ENCODE measurements at places on chromosomes 7 and 10. TPM values are rescaled to one million over a fixed set of nuclear protein-coding genes. Genes with fewer than 3 reads are reported as not detected.
A peak's percentile ranks its signal among the peaks of the same experiment; 100 is the strongest.

The TUBB8 gene
- 0.43 TPM for polyA plus RNA-seq

The MYL7 gene
- polyA plus RNA-seq = 4.5 TPM

The SLC16A9 gene
- polyA plus RNA-seq = 26.6 TPM

The EBF3 gene
- 166 TPM for polyA plus RNA-seq

The ARHGEF35 gene
- polyA plus RNA-seq = 0.89 TPM

The MRLN gene
- polyA plus RNA-seq = 2.8 TPM

The CLDN12 gene
- 32.0 TPM for polyA plus RNA-seq

The ZNF804B gene
- 0.96 TPM for polyA plus RNA-seq

The CDC14C gene
- 0.86 TPM for polyA plus RNA-seq

The FKBP6 gene
- polyA plus RNA-seq = 0.17 TPM

The COL1A2 gene
- 1,054 TPM for polyA plus RNA-seq

The GRB10 gene
- polyA plus RNA-seq = 49.7 TPM

The COL13A1 gene
- polyA plus RNA-seq = 17.6 TPM

The EN2 gene
- polyA plus RNA-seq = 0.22 TPM

The LIPJ gene
- polyA plus RNA-seq = 0.73 TPM

GRCh38 chr10:122140941-122141623 lies 130.0 kb upstream of the BTBD16 start:
- no peak for DNase-seq

DNA sequence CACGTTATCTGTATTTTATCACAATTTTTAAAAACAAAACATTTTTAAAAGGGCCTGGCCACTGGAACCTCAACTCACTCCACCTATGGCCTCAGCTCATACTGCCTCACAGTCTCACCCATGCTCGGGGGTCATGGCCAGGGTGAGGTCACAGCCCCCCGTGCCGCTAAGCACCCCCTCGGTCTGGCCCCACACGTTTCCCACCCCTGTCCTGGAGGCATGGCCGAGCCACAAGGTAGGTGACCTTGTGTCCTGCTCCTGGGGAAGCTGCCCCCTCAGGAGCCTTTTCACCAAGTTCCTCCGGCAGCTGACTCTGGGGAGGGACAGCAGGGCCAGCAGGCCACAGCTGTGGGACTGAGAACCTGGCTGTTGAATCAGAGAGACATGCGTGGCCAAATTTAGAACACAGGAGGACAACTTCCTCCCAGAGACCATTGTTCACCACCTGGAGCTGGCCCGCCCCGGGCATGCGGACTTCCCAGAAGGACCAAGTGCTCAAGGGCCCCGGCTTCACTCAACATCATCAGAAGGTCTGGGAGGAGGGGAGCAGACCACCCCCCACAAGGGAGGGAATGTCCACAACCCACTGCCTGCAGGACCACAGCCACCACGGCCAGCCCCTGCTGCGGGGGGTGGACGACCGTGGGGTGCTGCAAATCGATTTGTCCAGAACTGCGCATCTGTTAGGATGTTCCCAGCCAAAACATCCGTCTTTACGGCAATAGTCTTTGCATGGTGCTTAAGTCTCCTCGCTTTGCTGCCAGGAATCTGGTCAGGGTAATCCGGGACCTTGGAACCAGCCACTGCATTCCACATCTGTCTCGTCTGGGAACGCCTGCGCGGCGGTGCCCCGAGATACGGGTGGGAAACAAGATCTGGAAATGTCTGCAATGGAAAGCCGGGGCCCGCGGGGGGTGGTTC lies 48.6 kb upstream of the PDGFA start:
- no peak for DNase-seq

DNA sequence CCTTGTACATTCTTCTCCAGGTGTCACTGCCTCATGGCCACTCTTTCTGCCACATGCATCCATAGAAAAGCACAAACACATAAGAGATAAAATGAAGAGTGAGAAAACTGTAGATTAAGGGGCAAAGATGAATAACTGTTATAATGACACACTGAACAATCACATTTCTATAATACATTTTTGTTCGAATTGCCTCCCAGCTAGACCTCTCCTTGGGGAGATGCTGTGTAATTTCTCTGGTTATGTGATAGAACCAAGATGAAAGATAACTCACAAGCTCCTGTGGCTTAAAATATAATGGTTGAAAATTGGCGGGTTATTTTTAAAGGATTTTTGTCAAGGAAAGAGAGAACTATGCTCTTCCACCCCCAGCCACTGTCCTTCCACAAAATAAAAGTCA lies 60.2 kb upstream of the STEAP1 start:
- no peak for DNase-seq

- no peak for DNase-seq
Measured at GRCh38 chr10:49356181-49356580, 39.7 kb downstream of the DRGX start.

- DNase-seq = no peak
Measured at GRCh38 chr7:367351-367901, 77.5 kb downstream of the FOXL3 start.

DNA sequence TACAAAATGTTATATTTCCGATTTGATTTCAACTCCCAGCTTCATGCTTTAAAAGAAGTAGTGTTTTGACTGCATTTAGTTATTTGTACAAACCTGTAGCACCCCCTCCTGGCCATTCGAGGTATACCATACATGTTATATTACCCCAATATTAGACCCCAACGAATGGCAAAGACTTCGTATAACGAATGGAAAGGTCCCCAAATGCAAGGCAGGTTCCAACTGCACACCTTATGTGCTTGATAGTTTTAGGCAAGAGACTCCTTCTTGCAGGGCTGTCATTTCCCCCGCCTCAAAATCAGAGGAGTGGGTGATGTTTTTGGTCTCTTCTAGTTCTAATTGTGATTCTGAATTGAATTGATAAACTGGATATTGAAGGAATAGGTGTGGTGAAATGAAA lies 101.1 kb upstream of the TARP start:
- DNase-seq = peak; percentile 60

DNA sequence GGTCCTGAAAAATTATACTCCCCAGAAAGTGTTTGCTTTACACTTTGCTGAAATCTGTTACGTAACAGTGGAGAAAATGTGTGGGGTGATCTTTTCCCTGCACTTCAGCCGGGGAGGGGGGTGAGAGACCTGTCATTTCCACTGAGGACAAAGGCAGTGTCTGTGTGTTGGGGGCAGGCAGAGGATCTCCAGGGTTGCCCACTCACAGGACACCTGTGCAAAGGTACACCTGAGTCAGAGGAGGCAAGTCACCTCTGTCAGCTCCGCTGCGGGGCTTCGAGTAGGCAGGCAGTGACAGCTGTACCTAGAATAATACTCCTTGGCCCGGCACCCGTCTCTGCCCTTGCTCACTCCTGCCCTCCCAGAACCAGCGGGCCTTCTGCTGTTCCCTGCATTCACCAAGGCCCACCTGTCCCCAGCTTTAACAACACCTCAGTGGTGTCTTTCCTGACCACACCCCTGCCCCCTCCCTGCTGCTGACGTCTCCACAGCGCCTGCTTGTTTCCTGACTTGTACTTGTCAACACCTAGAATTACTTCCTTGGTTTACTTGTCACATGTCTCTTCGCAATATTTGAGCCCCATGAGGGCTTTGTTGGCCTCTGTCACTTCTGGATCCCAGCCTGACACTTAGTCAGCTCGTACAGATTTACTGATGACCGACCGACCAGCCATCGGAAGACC lies 159.2 kb downstream of the NEURL1 start:
- no peak for DNase-seq

DNA sequence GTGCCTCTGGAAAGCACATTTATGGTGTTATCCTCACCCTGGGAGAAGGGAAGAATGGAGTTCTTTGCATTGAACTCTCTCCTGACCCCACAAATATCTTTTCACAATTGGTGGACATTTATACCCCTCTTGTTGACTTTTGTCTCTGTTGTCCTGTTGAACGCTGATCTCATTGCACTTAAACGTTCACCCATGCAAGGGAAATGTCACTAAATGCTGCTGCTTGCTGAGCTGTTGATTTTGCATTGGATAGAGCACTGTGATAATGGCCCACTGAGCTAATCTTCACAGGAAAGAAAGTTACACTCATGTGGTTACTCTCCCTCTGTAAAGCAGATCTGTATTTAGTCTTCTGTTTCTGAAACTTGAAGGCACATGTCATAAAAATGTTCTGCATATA lies 133.4 kb downstream of the FZD1 start:
- DNase-seq = no peak

GRCh38 chr7:81469153-81469868 lies 300.5 kb downstream of the HGF start:
- DNase-seq = no peak

DNA sequence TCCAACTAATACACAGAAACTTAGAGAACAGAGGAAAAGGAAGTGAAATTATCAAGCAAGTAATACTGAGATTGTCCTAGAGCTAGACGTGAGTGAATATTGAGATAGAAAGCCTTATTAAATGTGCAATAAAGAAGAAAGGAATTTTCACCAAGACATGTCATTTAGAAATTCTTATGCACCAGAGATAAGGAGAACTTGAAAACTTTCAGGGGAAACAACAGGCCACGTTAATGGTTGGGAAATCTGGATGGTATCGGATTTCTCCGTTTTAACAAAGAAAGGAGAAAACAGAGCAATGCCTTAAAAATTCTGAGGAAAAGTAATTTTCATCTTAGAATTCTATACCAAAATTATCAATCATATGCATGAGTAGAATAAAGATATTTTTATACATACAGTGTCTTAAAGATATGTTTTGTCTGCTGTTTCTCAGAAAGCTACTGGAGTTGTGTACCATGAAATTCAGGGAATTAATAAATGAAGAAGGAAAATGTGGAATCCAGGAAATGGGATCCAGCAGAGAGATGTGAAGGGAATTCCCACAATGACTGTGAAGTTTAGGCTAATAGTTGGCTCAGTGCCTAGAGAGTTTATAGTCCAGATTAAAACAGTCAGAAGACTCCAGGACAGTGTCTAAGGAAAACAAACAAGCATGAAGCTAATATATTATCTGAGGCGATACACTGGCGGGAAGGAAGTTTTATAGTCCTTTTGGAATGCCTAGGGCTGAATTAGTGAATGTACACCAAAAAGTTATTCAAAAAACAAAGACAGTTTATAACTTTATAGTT lies 159.5 kb downstream of the PPP1R9A start:
- DNase-seq = peak; percentile 32

GRCh38 chr7:104264285-104264684 lies 56.5 kb upstream of the ORC5 start:
- DNase-seq = no peak

- DNase-seq = no peak
Measured at GRCh38 chr7:117427258-117427701, at the start of gene ASZ1. Gene ASZ1, minus strand, starts transcription at chr7:117427493. Its CDS starts 33 bp downstream, at chr7:117427460.

DNA sequence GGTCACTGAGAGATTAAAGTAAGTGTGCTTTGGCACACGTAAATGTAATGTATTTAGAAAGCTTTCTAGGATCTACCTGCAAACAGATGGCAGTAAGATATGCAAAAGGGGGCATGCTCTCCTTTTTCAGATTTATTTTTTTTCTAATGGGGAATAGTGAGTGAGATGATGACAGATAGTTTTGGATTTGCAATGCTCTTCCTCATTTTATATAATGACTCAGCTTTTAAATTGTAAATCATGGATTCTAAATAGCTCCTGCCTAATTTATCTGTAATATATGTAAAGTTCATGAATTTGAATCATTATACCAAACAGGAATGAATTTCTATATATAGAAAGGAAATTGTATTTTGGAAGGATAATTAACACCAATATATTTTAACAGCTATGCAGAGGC lies 961.6 kb upstream of the LRRTM3 start:
- no peak for DNase-seq

GRCh38 chr10:27745732-27746396 lies at the start of gene MKX:
Gene MKX, minus strand, starts transcription at chr10:27745819. Its CDS starts 2,404 bp downstream, at chr10:27743415.
- peak; percentile 84 for DNase-seq

DNA sequence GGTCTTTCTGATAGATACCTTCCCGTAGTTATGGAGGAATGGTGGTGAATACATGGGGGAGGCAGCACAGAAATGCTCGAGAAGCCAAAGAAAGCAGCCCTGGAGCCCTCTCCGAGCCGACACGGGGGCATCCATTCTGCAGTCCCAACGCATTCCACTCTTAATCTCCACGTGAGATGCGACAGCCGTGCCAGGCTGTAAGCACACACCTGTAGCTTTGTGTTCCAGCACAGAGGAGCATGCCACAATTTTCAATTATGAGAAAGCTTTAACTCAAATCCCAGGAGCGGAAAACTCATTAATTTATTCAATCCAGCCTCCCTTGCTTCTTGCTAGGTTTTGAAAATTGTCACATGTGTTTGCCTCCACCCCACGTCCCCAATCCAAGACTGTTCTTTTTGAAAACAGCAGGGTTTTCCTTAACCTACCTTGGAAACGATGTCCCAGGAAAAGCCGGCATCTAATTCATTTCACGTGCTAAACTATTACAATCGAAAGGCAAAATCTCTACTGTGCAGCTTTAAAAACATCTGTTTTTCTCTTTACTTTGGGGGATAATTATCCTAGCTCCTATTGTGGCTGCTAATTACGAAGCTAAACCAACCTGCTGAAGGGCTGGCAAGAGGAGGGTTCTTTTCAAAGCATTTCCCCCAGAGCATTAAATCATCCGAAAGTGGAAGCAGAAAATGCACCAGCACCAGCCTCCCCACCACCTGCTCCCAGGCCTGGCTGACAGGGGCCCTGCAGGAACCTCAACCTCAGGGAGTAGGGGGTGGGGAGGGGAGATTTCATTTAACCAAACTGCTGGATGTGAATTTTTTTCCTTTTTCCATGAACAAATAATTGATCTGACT lies 56.0 kb upstream of the CHST15 start:
- DNase-seq = no peak

DNA sequence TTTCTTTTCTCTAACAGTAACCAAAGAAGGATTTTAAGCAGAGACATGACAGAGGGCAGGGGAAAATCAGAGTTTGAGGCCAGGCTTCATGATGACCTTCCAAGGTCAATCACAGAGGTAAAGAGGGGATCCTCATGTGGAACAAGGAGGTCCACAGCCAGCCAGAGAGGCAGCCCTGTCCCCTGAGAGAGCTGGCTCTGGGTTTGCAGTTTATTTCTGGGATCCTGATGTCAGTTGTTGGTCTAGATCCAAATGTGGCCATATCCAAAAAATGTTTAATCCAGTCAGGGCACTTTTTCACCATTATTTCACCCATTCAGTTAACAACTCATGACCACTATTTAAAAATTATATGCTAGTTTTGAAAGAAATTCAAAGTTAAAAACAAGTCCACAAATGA lies 45.6 kb downstream of the GPR141 start:
- DNase-seq = no peak

DNA sequence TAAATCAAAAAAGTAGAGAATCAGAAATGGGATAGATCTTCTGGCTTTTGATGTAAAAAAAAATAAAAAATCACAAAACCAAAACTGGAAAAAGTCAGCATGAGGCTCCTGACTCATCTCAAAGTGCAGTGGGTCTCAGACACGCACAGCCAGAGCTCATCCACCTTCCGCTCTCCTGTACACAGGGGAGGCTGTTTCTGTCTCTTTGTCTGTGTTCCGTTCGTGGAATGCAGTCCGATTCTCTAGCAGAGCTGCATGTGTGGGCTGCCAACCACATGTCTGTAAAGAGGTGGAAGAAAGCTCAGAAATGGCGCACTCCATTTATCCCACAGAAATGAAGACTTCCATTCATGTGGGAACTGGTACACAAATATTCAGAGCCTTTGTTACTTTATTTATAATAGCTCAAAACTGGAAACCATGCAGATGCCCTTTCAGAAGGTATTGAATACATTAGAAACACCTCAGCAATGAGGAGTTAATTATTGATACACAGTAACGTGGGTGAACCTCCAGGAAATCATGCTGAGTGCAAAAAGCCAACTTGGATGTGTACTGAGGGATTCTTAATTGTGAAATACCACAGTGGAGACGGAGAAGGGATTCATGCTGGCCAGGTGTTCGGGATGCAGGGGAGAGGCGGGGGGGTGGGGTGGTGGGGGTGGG lies 123.3 kb downstream of the TRRAP start:
- no peak for DNase-seq

- DNase-seq = no peak
Measured at GRCh38 chr10:30422981-30423654, 10.9 kb upstream of the MAP3K8 start.
